ENCODE measurements at places on chromosomes 2 and 18. TPM values are rescaled to one million over a fixed set of nuclear protein-coding genes. Genes with fewer than 3 reads are reported as not detected.

- no peak for DNase-seq
Observed at GRCh38 chr2:160257041-160257742, 57.1 kb upstream of the ITGB6 start.

DNA sequence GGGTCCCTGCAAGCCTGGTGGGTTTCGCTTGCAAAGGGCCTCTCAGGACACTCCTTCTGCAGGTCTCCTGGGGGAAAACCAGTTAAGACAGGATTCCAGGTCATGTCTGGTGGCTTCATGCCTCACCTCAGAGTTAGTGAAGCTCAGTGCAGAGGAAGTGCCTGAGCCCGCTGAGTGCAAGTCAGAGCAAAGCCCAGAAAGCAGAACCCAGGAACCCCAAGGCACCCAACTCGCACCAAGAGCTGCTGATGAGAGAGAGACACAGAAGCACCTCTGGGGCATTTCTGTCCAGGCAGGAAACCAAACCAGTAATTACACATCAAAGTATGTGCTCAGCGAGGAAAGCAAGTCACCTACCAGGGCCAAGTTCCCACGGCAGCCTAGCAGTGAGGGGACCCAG is 78.4 kb downstream of the ARHGEF4 start:
- DNase-seq: no peak

GRCh38 chr2:25411281-25411680 is 69.6 kb upstream of the DNMT3A start:
- DNase-seq: no peak

DNA sequence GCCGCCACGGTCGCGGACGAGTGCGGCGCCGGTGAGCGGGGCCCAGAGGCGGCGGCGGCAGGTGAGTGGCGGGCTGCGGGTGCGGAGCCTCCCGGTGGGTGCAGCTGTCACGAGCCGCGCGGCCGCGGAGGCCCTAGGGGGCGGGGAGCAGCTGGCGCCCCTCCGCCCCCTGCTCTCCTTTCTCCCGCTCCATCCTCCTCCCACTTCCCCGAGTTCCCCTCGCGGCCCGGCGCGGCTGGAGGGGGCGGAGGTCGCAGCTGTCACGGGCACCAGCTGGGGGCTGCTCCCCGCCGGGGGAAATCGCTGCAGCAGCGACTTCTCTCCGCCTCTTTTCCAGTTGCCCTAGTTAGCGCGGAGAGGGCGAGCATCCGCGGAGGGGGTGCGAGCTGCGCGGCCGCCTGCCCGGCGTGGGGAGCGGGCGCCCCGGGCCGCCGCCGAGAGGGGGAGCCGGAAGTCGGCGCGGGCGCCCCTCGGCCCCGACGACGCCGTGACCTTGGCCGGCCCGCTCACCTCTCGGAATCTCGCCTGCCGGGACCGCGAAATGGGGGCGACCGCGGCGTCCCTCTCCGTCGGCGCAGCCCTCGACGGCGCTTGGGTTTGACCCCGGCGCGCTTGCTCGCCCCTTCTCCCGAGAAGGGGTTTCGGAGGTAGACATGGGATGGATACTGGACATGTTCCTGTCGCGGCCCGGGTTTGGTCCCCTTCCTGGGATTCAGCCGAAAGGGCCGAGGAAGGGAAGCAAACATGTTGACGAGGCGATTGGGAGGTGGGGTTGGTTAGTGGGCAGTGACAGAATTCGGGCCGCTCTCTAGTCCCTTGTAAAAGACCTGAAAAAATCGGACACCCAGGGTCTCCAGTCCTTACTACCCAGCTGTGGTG is 727 bp downstream of the NCOA1 start:
- DNase-seq: peak; percentile 74

- no peak for DNase-seq
Observed at GRCh38 chr18:36960038-36960437, 131.1 kb downstream of the KIAA1328 start.

- DNase-seq: no peak
Observed at GRCh38 chr18:22465859-22466457, 48.2 kb upstream of the CTAGE1 start.

The DPYSL5 gene
- total RNA-seq: 51.1 TPM

The NETO1 gene
- total RNA-seq: 13.3 TPM

Measured in type B pancreatic cell (in vitro differentiated cells).